ENCODE measurements at places on chromosomes 7 and 10.

- no peak for DNase-seq
Observed at GRCh38 chr7:26141077-26141476, 10.9 kb upstream of the NFE2L3 start.

- DNase-seq: no peak
Observed at GRCh38 chr7:150863946-150864345, 11.6 kb downstream of the AOC1 start.

DNA sequence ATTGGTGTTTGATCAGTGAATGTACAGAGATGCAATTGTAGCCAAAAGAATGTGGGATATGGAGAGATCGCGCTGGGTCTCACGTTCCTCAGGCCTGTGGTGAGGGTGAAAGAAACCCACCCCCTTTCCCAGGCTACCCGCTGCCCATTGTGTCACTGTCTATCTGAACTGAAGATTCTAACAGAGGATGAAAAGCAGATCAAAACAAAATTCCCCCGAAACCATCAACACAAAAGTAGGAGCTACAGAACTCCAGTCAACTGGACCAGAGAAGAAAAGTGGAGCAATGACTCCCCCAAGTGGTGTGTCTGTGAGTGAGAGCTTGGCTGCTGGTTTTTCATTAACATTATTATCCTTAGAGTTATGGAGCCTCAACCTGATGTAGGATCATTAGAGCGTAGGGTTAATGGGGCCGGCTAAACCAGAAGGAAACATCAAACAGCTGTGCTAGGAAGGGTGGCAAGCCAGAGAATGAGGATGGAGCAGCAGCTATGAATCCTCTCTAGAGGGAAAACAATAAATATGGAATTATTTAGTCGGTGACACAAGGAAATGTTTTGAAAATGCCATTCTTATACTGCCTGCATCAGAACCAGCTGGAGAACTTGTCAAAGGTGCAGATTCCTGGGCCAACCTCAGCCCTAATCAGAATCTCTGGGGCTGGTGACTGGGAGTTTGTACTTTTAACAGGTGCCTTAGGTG lies 38.3 kb downstream of the AKR1B1 start:
- DNase-seq: peak; percentile 59

DNA sequence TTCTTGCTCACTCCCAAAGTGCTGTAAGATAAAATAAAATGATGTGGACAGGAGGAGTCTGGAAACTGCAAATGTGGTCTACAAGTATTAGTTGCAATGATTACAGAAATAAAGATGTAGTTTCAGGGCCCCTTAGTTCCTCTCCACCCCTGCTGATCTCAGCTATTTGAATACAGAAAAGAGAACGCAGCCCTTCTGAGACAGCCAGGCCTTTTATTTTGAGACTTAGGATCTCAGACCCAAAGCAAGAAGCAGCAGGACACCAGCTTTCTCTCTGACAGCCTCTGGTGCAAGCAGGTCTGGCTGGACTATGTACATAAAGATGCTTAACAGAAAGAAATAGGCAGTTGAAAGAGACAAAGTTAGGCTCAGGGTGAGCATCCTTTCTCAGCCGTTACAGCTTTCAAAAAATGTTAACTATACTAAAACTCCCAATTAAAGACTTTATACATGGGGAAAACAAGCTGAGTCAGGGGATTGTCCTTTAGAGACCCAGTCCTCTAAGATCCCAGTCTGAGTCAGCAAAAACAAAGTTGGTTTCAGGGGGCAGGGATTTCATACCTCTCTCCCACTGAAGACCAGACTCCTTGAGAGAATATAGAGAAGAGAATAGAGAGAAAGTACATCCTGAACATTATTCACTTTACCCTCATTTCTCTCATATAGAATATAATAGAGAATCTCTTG lies 220.4 kb downstream of the TMEM178B start:
- DNase-seq: no peak

DNA sequence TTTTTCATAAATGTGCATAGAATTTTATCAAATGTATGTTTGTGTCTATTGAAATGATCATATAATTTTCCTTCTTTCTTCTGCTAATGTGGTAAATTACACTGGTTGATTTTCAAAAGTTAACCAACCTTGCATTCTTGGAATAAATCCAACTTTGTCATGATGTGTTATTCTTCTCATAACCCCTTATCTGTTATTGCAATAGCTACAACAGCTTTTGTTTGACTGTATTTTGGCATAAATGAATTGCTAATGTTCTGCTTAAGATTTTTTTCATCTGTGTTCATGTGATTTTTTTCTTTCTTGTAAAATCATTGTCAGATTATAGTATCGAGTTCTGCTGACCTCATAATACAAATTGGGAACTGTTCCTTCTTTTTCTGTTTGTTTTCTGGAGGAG lies 17.6 kb downstream of the CDH23 start:
- DNase-seq: no peak

DNA sequence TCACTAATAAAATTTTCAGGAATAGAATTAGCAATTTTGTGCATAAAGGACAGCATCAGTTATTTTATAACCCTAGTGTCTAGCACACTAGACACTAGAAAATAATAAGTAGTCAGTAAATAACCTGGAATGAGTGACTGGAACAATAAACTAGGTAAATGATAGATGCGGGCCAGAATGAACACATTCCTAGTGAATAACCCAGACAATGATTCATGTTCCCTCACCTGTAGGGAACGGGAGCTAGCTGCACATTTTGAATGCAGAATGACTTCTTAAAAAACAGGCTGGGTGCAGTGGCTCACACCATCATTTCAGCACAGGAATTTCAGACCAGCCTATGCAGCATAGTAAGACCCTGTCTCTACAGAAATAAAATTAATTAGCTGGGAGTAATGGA lies 3.2 kb upstream of the ATOH7 start:
- no peak for DNase-seq

DNA sequence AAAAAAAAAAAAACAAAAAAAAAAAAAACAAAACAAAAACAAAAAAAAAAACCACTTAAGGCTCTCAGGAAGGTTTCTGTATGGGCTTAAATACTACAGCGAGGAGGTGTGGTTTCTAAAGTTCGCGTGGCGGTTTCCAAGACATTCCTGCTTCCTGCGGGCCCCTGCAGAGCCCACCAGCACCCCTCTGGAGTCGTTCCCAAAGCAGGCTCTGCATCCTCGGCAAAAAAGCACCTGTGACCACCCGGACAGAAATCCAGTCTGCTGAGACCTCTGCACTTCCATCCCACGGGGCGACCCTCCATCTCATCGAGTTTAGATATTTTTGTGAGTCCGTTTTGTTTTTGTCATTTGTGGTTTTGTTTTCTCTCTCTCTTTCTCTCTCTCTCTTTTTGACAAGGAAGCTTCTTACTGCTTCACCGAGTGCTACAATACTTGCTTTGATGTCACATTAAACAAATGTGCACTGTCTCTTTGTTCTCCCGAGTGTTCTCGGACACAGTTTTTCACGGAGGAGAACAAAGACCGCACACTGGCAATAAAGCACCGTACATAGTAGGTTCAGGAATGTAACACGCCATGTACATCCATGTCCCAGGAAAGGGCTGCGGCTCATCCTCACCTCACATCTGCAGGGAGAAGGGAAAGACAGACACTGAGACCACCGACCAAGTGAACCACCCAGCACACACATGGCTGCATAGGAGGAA lies 21.5 kb downstream of the PDGFA start:
- no peak for DNase-seq

GRCh38 chr7:8128449-8129317 lies 133.3 kb downstream of the ICA1 start:
- DNase-seq: no peak

- no peak for DNase-seq
Observed at GRCh38 chr10:6558759-6559461, 21.2 kb downstream of the PRKCQ start.

DNA sequence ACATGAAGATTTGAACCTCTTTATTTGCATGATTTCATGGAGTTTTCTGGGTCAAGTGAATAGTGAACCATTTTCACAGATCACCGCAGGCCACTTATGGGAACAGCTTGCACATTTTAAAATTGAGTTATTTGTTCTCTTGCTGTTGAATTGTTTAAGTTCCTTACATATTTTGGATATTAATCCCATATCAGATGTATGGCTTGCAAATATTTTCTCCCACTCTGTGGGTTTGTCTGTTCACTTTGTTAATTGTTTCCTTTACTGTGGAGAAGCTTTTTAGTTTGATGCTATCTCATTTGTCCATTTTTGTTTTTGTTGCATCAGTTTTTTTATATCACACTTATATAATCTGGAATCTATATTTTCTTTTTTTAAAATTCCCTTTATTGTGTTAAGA lies 14.1 kb upstream of the ZC3HAV1L start:
- DNase-seq: no peak

DNA sequence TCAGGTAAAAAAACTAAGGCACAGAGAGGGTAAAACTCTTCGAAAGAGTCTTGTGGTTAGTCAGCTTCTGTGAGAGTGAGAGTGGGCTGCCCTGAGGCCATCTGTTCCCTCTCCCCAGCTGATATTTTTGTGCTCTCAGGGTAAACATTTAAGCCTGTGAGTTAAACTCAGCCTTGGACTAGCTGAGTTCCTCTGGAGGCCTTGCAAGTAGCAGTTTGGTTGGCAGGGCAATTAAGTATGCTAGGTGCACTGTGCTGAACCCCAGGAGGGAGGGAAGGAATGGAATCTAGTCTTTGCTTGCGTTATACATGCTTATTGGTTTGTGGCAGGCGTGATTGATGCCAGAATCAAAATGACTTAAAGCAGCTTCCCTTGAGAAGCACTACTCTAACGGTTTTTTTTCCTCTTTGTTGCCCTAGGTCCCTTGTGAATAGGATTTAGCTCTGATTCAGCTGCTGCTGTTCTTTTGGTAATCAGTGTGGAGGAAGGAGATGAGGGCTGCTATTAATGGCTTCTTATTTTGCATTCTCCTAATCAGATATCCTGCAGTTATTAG lies 140.2 kb downstream of the AUTS2 start:
- DNase-seq: no peak

GRCh38 chr7:464454-465401 lies 54.9 kb downstream of the PDGFA start:
- no peak for DNase-seq

- peak; percentile 41 for DNase-seq
Observed at GRCh38 chr7:98211676-98212531, 665 bp downstream of the BHLHA15 start.

DNA sequence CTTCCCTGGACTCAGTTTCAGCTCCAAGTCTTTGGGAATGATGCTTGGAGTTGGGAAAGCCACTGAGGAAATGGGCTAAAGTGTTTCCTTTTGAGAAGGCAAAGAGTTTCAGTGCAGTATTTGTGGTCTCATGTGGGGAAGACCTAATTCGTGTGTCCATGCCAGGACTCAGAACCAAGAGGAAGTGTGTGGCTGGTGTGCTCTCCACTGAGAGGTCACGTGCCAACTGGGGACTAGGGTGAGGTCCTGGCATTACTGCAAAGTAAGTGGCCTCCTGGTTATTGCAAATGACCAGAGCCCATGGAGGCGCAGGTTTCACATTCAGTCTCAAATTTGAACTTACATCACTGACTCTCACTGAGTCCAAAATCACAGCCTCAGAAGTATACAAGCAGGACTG lies 48.6 kb upstream of the ITPRID1 start:
- peak; percentile 33 for DNase-seq
